T-cell (primary cell): ENCODE measurements at places on chromosomes 2 and 18. TPM values are rescaled to one million over a fixed set of nuclear protein-coding genes. Genes with fewer than 3 reads are reported as not detected.

GRCh38 chr2:16130541-16130880, 190.2 kb downstream of the MYCN start:
- peaks cover 6% of the 10 kb centered on the region for H3K27me3 ChIP-seq
- no peak overlapping the region for H3K27ac ChIP-seq
- no peak overlapping the region for H3K4me3 ChIP-seq
- no peaks in the 10 kb centered on the region for H3K4me1 ChIP-seq

LYG1 gene
- total RNA-seq: 2.7 TPM

- H3K4me1 ChIP-seq: peaks cover 17% of the 10 kb centered on the region
- no peak for DNase-seq
- H3K36me3 ChIP-seq: peaks cover 32% of the 10 kb centered on the region
- H3K27me3 ChIP-seq: no peaks in the 10 kb centered on the region
- no peak overlapping the region for H3K27ac ChIP-seq
These were observed 59.9 kb downstream of the BIN1 start for GRCh38 chr2:127047054-127047453.

DDX1 gene
- total RNA-seq: 43.0 TPM

ZCCHC2 gene
- 74.7 TPM for total RNA-seq

DNA sequence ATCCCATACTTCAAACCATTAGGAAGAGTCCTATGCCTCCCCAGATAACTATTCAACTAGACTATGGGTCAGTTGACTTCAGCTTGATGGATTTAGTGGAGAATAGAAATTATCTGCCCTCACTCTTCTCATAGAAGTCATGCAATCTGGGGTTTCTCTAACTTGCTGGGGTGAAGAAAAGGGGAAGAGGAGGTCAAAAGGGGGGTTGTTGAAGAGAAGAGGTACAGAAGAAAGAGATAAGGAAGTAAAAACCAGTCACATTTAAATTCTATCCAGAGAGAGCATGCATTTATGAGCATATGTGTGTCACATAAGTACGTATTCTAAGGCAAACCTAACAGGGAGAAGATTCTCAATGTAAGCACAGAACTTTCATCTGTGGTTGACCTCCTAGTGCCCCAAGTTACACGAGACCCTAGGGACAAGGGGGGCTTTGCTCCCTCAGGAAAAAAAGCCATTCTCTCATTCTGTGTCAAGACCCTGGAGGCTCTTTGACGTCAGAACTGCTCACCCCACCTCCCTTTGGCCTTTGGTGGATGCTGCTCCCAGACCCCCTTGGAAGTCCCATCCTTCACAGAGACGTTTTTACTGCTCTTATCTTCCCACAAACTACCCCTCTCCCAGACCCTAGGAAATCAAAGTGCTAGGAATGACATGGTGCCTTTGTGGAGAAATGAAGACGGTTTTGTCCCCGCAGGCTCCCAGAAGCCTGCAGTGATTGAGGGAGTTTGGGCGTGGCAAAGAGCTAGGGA, 236.8 kb upstream of the TNP1 start:
- H3K4me3 ChIP-seq: no peak overlapping the region
- no peaks in the 10 kb centered on the region for H3K36me3 ChIP-seq
- no peaks in the 10 kb centered on the region for H3K27me3 ChIP-seq
- DNase-seq: no peak
- no peaks in the 10 kb centered on the region for H3K4me1 ChIP-seq

TUBA4A gene
- total RNA-seq: 108 TPM

ONECUT2 gene
- total RNA-seq: 0.03 TPM

- H3K4me1 ChIP-seq: no peaks in the 10 kb centered on the region
- H3K4me3 ChIP-seq: no peak overlapping the region
- H3K27ac ChIP-seq: no peak overlapping the region
- H3K27me3 ChIP-seq: no peaks in the 10 kb centered on the region
These were observed 9.0 kb upstream of the AFTPH start for GRCh38 chr2:64515086-64515485.

CRYGC gene
- not detected for total RNA-seq

CACNB4 gene
- total RNA-seq: 0.47 TPM

GALR1 gene
- total RNA-seq: not detected

DNA sequence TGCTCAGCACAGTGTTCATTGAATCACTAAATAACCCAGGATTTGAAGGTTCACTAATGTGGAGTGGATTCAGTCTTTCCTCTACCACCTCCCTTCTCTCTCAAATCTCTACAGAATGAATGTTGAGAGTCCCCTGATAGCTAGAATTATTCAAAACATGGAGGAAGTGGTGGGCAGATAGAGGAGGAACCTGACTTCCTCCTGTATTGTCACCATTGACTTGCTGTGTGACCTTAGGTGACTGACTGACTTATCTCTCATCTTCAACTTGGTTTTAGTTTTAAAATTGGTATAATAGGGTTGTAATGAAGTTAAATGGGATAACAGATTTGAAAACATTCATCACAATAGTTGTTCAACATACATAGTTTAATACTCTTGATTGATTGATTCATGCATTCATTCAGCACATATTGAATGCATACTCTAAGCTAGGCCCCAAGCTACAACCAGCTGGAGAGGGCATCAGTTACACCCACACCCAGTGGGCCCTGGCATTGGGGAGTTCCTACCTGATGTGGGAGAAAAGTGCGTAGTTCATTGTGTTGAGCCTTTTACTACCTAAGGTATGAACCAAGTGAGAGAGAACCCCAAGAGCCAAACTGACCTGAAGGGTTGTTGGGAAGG, 96.0 kb downstream of the WDR7 start:
- H3K4me1 ChIP-seq: no peaks in the 10 kb centered on the region
- no peak overlapping the region for H3K27ac ChIP-seq
- no peak for DNase-seq
- H3K4me3 ChIP-seq: no peak overlapping the region
- peaks cover 2% of the 10 kb centered on the region for H3K36me3 ChIP-seq

DNA sequence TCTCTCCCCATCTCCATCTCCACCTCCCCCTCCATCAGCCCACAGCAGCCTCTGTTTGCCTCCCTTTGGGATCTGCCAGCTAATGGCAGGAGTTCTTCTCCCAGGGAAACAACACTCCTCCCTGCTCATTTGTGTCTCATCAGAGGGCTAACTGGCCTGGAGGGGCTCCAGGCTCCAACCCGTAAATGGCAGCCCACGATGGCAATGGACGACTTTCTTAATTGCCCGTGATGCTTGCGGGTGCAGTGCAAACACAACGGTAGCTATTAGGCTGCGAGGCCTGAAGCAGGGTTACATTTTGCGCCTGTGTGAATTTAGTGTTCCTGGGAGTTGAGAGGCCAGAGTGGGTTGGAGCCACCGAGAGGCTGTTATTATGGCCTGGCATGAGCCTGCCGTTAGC, 285.1 kb downstream of the TNS1 start:
- DNase-seq: no peak
- H3K4me3 ChIP-seq: no peak overlapping the region
- no peak overlapping the region for H3K27ac ChIP-seq
- no peaks in the 10 kb centered on the region for H3K36me3 ChIP-seq
- no peaks in the 10 kb centered on the region for H3K27me3 ChIP-seq

DOK6 gene
- not detected for total RNA-seq

- H3K36me3 ChIP-seq: no peaks in the 10 kb centered on the region
- no peaks in the 10 kb centered on the region for H3K4me1 ChIP-seq
- peaks cover 5% of the 10 kb centered on the region for H3K27me3 ChIP-seq
- H3K4me3 ChIP-seq: no peak overlapping the region
- DNase-seq: no peak
These were observed 1.6 kb downstream of the KCNJ3 start for GRCh38 chr2:154700136-154700535.

GRCh38 chr18:78932281-78932680, 47.3 kb upstream of the SALL3 start:
- no peaks in the 10 kb centered on the region for H3K4me1 ChIP-seq
- no peaks in the 10 kb centered on the region for H3K36me3 ChIP-seq
- DNase-seq: no peak
- H3K27me3 ChIP-seq: peaks cover 10% of the 10 kb centered on the region

DLX2 gene
- total RNA-seq: 0.19 TPM

DNA sequence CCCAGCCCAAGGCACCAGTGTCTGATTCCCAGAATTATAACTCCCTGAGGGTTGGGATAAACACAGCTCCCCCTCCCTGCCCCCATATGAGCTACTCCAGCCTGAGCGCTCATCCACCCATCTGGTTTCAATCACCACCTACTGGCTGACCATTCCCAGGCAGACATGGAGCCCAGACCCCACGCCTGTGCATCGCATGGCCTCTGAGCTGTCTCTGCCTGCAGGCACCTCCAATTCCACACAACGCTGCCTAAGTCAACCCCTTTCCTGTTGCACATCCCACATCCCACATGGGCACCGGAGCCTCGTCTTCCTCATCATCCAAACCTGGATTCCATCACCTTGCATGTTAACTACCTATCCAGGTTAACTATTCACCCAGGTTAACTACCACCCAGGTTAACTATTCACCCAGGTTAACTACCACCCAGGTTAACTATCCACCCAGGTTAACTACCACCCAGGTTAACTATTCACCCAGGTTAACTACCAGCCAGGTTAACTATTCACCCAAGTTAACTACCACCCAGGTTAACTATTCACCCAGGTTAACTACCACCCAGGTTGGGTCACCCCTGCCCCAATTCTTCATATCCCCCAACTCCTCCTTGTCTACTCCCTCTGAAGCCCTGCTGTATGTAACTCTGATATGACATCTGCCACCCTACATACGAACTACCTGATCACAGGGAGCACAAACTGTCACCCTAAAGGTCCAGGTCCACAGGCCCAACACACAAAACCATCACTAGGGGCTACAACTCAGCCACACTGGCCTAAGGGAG, 47.8 kb downstream of the TEX51 start:
- H3K4me3 ChIP-seq: no peak overlapping the region
- H3K27me3 ChIP-seq: no peaks in the 10 kb centered on the region
- H3K27ac ChIP-seq: no peak overlapping the region
- no peak for DNase-seq
- H3K4me1 ChIP-seq: no peaks in the 10 kb centered on the region
- H3K36me3 ChIP-seq: no peaks in the 10 kb centered on the region
